ENCODE measurements at places on chromosomes 12 and 14.
A peak's percentile ranks its signal among the peaks of the same experiment; 100 is the strongest.

DNA sequence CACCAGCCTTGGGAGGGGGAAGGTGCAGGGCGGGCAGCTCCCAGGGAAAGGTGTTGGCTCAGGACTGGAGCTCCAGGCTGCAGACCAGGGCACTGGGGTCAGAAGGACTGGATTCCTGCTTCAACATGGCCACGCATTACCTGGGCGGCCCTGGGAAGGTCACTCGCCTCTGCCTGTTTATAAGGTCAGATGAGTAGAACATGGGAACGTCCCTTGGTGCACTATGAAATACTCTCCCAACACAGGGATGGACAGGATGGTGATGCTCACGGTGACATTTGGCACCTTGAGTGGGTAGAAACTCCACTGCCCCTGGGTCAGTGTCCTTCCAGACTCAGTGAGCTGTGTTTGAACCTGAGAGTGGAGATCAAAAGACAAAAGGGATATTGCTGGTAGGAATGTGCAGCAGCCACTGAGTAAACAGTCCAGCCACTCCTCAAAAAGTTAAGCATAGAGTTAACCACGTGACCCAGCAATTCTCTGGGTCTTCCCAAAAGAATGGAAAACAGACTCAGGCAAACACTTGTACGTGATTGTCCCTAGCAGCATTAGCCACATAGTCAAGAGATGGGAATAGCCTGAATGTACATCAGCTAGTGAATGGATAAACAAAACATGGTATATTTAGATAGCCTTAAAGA, 9.1 kb upstream of the BDKRB2 start:
- DNase-seq = no peak

GRCh38 chr12:120276734-120277133, 11.2 kb upstream of the PXN start:
- DNase-seq = no peak

GRCh38 chr12:120175062-120175461, 19.5 kb downstream of the GCN1 start:
- no peak for DNase-seq

DNA sequence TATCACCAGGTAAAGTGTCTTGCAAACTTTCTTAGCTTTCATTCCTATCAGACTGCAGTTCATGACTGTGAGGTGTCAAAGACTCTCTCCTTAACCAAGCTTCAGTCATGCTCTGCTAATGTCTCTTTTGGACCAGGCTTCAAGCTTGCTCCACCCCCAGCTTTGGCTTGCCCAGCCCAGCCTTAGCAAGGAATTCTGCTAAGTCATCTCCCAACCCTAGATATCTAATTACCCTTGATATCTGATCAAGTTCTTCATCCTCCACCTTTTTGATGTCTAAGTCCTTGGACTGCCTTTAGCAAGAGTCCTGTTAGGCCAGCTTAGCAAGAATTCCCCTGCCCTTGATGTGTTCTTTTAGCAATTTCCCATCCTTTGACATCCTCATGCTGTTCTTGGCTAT, 108.9 kb upstream of the FGD4 start:
- DNase-seq = no peak

DNA sequence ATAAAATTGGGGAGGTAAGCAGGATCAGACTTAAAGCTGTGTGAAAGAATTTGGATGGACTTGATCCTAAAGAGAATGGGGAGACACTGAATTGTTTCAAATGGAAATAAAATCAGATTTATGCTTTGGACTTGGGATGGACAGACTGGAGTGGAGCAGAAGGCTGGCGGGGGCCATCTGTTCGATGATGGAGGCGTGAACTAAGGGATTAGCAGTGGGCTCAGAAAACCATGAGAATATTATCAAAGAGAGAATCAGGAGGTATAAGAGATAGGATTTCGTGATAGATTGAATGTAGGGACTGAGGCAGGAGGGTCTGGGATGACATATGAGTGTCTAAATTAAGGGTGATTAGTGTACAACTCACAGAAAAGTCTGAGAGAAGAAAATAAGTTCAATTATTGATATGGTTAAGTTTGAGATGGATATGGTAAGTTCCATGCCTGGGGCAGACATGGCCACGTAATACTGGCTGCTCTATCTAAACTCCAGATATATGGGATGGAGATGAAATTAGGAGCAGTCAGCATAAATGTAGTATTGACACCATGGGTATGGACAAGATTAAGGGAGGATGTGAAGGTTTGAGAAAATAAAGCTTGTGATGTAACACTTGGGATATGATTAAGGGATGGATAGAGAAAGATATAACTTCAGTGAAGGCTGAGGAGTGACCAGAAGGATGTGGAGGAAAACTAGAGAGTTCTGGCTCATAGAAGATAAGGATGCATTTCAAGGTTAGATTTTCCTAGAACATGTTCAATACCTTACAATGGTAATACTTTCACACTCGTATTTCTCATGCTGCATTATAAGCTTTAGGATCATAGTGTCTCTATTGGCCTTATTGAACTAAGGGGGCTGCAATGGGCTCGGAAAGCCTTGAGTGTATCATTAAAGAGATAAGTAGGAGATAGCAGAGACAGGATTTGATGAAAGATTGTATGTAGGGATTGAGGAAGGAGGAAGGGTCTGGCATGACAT, 1.0 kb upstream of the TSSK4 start:
- no peak for DNase-seq

GRCh38 chr14:63299351-63300110, 19.2 kb downstream of the GPHB5 start:
- DNase-seq = no peak

DNA sequence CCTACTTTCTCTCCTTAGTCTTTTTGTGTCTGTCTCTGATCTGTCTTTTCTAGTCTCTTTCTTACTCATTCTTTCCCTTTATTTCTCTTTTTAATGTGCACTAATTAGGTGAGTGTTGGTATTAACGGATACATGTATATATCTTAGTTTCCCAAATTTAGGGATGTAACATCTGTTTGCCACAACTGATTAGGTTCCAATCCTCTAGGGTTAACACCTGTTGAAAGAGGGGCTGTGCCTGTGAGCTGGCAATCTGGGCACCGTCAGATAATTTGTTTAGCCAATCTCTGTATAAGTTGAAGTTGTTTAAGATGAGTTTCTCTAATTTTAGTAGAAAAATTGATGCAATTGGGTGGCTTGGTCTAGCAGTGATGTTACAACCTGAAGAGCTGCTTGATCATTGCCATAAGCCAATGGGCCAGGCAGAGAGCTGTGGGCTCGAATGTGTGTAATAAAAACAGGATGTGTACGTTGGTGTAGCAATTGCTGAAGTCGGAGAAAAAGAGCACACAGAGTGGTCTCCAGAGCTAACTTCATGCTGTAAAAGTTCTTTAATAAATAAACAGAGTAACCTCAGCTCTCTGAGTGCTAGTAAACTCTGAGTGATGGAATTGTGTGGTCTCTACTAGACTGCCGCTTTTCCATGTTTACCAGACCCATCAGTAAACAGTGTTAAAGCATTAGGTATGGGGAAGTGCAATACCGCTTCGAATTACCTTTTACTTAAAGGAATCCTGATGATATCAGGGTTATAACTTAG, 18.3 kb upstream of the LYZ start:
- DNase-seq = peak; percentile 64

- DNase-seq = no peak
Measured at GRCh38 chr12:116528065-116528464, 31.1 kb upstream of the MAP1LC3B2 start.

GRCh38 chr12:105316931-105317852, 13.3 kb upstream of the C12orf75 start:
- no peak for DNase-seq

- DNase-seq = peak; percentile 84
Measured at GRCh38 chr14:75654127-75654732, 6.4 kb downstream of the ERG28 start.

- DNase-seq = no peak
Measured at GRCh38 chr12:107843351-107844311, 69.1 kb downstream of the ASCL4 start.

DNA sequence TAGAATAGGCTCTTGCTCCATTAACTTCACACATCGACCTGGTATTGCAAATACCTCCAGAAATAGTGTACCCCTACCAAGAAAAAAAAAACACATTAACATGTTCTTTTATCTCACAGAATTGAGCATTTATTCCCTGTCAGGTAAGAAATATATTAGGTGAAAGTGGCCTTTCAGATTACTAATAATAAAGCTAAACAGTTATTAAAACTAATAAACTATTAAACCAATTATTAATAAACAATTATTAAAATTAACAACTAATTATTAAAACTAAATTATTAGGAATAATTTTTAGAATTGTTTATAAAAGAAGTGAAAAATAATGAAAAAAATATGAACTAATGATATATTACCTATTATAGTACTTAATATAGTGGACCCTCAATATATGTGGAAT, 7.2 kb upstream of the AK7 start:
- no peak for DNase-seq

DNA sequence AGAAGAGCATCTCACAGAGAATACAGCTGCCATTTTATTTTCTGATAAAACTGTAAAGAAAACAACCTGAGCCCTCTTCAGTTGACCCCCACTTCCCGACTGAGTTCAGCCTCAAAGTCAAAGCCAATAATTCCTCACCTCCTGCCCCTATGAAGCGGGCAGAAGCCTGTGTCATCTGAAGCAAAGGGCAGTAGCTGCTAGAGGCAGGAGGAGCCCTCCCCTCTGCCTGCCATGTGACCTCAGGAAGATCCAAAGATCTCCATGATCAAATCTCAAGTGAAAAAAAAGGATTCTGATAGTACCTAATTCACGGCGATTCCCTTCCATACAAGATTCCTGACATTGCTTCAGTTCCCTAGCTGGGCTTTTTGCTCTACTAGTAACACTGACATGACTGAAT, 223.1 kb upstream of the CAND1 start:
- DNase-seq = no peak

- DNase-seq = no peak
Measured at GRCh38 chr12:77152623-77153193, 87.3 kb upstream of the E2F7 start.

DNA sequence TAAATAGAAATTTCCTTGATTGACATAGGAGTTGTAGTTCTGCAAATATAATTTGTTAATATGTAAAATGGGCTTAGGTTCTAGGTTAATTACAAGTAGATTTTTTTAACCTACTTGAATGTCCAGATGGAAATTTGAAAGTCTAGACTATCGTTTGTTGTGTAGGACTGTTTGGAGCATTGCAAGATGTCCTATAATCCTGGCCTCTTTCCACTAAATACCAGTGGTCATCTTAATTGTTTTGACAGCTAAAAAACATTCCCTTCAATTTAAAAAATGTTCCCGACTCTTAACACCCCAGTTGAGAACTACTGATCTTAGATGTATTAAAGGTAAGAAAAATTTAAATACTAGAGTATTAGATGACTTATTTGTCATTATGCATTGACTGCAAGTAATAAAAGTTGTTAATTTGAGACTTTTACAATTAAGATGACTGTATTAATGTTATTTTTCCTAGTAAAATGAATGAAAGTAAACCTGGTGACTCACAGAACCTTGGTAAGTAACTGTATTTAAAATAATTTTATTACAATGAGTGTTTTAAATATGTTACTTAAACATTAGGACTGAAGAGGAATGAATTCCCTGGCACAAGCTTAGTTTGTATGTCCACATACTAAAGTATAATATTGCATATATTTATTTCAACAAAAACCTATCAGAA, 21.8 kb downstream of the G2E3 start:
- no peak for DNase-seq

DNA sequence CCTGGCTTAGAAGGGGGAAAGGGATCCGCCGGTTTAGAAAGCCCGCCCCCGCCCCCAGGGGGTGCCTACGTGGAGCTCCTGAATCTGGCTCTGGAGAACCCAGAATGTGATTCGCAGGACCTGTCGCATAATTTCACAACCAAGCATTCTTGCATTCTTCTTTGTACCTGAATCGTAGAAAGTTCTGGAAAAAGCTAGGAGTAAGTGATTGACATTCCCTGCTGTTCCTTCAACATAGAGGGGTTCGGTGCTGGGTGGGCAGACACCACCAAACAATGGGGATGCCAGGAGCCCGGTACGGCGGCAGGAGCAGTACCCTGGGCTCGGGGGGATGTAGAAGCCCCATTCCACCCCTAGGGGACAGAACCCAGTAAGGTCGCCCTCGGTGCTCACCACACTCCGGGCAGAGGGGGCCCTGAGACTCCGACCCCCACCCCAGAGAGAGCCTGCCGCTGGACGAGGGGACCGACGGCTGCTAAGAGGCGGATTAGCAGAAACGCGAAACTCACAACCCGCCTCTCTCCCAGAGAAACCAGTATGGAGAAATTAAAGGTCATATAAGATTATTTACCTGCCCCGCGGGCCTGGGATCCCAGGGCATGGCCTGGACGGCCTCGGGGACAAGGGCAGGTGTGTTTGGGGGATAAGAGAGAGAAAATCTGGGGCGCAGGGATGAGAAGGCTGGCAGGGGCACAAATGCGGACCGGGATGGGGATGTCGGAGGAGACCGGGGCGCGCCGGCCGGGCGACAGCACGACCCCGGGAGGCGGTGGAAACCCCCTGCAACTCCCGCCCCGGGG, 520 bp downstream of the CSRP2 start:
- DNase-seq = no peak

DNA sequence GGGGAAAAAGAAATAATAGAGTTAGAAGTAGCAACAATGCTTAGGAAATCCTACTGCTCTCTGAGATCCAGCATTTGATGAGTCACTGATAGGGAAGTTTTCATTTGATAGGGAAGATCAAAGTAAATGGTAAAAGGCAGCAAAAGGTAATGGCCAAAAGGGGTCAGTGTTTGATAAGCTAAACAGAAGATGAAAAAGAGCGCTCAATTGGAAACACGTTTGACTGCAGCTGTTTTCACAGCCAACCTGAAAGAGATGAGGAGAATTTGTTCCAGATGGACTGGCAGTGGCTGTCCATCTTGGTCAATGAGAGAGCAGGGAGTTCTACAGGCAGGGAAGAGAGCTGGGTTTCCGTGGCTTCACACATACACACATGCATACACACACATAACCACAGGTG, 264.2 kb downstream of the TMEM132C start:
- peak; percentile 15 for DNase-seq

GRCh38 chr14:68312884-68313610, 479.8 kb downstream of the ZFP36L1 start:
- DNase-seq = no peak

DNA sequence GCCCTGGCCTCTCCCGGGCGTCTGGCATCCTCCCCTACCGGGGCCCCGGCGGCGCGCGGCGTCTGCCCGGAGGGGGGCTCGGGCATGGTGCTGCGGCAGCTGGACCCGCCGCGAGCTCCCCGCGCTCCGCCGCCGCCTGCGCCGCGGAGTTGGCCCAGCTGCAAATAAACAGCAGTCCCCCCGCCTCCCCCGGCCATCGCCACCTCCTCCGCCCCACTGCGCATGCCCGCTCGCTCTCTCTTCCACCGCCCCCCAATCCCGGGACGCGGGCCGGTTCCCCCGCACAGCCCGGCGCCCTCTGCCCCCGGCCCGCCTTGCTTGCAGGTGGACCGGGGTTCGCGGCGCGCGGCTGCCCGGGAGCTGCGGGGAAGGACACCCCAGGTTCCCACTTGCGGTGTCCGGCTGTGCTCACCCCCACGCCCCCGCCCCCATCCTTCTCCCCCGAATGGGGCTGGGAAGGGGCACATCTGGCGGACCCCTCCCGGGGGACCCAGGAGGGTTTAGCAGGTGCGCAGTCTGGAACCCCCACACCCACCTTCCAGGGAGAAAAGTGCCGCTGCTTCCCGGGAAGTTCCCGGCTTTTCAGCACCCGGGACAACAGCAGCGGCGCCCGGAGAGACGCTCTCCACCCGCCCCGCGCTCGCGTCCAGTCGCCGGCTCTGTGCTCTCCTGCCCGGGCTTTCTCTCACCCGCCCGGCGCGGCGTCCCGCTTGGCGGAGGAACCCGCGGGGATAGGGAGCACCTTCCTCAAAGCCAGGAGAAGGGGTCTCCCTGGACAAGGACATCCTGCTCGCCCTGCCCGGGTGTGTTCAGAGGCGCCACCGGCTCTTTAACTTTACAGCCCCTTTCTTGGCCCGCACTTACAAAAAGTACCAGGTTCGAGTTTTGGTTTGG, at the start of gene TMTC1:
Gene TMTC1, minus strand, starts transcription at position 170 of the 894 bp plus-strand sequence. CDS start 191 bp downstream, outside the sequence.
- no peak for DNase-seq

All from CD4-positive, alpha-beta T cell treated with Interleukin-10 for 1 hour (primary cell).